Occipital lobe (tissue), 3 donors: ENCODE measurements at places on chromosomes 7 and 10. TPM values are rescaled to one million over a fixed set of nuclear protein-coding genes. Genes with fewer than 3 reads are reported as not detected.

DNA sequence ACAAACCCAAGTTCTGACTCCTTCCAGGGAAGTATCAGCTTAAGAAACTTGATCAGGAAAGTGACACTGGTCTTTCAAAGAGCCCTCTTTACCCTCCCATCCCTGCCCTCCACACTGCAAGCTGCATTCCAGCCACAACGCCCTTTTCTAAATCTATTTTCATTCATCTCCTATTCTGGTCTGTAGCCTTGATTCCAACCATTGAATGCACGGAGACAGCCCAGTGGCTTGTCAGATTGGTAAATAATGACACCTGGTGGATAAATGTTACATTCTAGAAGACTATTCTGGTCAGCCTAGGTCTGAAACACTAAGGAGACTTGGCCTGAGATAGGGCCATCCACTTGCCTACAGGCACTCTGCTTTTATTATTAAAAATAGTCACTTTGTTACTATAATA is 20.9 kb downstream of the MORN4 start:
- DNase-seq, result no peak

DNA sequence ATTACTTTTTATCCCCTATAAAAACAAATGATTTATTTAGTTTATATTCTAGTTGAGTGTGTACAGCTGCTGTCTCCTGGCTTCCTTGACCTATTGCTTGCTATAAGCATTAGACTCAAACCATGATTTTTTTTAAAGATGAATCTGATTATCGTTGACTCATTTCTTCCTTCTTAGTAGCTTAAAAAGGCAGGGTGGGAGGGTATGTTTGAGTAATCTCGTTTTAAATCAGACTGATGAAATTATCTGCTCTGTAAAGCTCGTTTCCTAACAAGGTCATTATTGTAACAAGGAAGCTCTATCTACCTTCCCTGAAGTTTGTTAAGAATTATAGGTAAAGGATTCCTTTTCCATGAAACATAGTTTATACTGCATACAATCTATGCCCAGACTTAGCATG is 276.3 kb upstream of the KCND2 start:
- no peak for DNase-seq

- DNase-seq, result no peak
Observed at GRCh38 chr7:75690121-75690523, 48.6 kb downstream of the HIP1 start.

Gene KCND2
- 51.5 TPM for total RNA-seq

- no peak for DNase-seq
Observed at GRCh38 chr7:99143521-99143852, 421 bp downstream of the SMURF1 start.

DNA sequence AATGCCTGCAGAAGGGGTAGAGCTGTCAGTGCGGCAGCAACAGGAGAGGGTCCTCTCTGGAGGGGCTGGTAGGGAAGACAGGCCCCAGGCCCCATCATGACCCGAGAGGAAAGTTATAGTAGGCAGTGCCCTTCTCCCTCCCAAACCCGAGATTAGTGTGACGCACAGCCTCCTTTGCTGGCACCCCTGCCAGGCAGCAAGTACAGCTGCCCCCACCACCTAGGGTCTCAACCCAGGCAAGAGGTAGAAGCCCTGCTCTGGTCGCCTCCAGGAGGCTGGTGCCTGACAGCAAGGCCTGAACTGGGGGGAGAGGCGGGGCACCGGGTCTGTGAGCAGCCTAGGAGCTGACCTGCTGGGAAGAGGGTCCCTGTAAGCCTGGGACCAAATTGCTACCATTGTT is 15.5 kb downstream of the LOXL4 start:
- DNase-seq, result no peak

Gene PNLIPRP1
- not detected for total RNA-seq

Gene CHAT
- 0.62 TPM for total RNA-seq

GRCh38 chr7:112420236-112420861 is 29.9 kb upstream of the IFRD1 start:
- no peak for DNase-seq

DNA sequence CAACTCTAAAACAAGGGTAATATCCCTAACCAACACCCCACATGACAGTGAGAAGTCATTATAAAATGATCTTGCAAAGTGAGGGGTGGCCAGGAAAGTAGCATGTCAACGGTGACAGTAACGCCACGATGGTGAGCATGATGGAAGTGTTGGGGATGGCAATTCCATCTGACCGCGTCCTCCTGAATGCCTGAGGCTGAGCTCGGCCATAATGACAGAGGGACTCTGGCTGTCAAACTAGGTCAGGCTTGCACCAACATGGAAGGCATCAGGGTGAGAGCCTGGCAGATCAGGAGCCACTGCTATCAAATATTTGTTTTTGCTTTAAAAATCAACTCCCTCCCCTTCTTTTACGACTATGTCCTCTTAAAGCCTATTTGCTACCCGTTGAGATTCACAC is 55.7 kb upstream of the EFCAB10 start:
- DNase-seq, result no peak

Gene RAPGEF5
- total RNA-seq, result 81.4 TPM

- DNase-seq, result no peak
Observed at GRCh38 chr7:109215341-109215740, 645.7 kb downstream of the DNAJB9 start.

- no peak for DNase-seq
Observed at GRCh38 chr10:105956550-105956949, 1208.0 kb downstream of the SORCS1 start.

DNA sequence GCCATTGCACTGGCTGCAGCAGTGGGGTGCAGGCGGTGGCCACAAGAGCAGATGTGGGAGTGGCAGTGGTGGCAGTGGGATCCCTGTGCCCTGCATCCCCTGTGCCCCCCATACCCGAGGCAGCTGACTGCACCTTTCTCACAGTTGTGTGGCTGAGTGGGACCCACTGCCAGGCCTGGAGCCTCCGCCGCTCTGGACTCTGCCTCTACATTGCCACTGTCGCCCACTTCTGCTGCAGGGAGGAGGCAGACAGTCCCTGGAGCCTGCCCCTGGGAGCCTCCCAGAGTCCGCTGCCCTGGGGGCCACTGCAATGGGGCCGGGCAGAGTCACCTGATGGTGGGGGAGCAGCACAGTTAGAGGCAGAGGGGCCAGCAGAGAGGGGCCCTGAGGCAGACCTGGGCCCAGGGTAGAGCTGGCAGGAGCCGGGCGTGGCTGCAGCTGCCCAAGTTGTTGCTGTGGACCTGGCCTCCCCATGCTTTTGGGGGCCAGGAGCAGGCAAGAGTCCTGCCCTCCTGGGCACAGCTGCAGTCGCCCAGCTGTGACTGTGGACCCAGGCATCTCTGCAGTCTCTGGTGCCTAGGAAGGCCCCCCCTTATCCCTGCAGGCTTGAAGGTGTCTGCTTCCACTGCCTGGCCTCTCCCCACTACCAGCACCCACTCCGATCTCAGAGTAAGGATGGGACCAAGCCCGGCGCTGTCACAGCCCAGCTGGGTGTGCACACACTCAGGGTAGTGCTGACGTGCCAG is 22.2 kb downstream of the FAM241B start:
- no peak for DNase-seq

Gene TYSND1
- total RNA-seq, result 7.3 TPM

DNA sequence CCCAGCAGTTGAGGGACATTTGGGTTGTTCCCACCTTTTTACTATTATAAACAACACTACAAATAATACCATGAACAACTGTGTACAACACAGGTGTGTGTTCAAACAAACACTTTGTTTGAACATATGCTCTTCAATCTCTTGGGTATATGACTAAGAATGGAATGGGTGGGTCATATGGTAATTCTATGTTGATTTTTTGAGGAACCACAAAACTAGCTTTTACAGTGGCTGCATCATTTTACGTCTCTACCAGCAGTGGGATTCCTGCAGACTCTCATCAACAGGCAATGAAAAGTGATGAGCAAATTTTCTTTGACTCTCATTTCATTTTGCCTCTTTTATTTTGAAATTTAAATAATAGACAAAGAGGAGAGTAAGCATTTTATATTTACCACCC is 116.9 kb upstream of the KLF14 start:
- DNase-seq, result no peak

Gene SHH
- 0.62 TPM for total RNA-seq

Gene PLAU
- total RNA-seq, result 0.94 TPM

- peak; percentile 26 for DNase-seq
Observed at GRCh38 chr7:101162551-101163278, 2.7 kb downstream of the VGF start.

DNA sequence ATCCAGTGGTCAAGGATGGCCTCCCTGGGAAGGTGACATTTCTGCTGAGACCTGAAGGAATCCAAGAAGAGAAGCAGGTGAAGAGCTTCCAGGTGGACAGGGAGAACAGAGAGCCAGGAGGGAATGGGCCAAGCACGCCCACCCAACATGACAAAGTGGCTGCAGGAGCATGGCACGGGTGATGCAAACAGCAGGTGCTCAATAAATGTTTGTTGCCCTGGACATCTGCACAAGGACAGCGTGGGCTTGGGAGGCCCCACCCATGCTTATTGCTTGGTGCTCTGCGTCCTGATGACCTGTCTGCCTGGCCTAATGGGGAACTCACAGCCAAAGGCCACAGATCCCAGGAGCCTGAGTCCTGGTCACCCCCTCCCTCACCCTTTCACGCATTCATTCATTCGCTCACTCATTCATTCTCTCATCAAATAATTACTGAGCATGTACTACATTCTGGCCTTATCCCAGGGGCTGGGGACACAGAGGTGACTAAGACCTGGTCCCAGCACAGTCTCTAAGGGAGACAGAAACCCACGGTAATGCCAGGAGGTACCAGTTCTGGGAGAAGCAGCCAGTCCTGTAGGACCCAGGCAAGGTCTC is 13.1 kb downstream of the RHBDD2 start:
- no peak for DNase-seq

DNA sequence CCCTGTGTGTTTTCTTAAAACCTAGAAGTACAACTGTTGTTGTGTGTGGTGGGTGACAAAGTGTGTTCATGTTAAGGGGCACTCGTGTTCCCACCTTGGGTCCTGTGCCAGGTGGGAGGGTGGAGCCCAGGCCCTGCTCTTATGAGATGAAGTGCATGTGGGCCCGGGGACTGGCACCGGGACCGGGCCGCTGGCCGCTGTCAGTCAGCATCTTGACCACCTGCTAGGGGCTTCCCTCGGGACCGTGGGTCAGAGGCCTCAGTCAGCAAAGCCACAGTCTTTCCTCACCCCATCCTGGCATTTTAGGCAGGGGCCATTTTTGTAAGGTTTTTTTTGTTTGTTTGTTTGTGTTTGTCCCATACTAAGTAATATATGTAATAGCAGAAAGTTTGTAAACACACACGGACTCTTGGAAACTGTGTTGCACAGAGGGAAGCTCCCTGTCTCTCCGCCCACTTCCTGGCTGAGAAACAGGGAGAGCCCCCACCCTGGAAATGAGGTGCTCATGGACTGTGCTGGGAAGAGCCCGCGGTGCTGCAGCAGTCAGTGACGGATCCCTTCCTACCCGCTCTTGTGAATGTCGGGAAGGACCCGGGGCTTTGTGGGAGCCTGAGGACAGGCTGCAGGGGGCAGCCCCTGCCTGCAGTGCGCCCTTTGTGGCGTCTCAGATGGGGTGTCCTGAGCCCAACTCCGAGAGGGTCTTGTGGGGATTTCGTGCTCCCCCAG is 13.4 kb downstream of the AGAP3 start:
- no peak for DNase-seq

Gene GRID2IP
- 1.2 TPM for total RNA-seq

Gene FAM24B
- 3.9 TPM for total RNA-seq

- no peak for DNase-seq
Observed at GRCh38 chr10:34801097-34801733, 13.9 kb downstream of the PARD3 start.

DNA sequence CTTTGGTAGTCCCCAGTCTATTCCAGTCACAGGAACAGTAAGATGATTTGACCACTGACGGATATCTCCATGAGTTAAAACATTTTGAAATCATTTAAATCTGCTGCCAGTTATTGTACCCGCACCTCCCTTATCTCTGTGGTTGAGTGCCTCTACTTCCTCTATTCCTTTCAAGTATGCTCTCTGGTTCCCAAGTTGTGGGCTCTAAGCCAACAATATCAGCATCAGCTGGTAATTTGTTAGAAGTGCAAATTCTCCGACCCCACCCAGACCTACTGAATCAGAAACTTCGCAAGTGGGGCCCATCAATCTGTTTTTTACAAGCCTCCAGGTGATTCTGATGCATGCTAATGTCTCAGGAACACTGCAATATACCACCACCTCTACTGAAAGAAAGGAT is 235.5 kb downstream of the CCSER2 start:
- DNase-seq, result no peak

Gene VWDE
- 1.4 TPM for total RNA-seq

DNA sequence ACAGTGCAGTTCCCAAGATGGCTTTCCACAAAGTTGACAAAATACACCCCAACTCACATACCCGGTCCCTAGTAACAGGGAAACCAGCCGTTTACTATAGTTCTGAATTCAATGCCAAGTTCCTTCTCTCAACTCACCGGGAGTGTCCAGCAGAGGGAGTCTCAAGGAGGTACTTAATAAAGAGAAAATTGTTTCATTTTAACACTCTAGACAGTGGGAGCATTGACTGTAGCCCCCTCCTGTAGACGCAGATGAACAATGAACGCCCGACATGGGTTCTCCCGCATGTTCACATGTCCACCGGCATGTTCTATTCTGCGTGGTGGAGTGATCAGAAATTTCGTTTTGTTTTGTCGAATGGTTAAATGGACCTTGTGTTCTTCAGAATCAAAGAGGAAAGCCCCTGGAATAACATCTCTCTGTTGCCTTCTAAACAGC is 1.9 kb downstream of the HIPK2 start:
- peak; percentile 32 for DNase-seq

Gene NACAD
- 5.5 TPM for total RNA-seq

- DNase-seq, result no peak
Observed at GRCh38 chr7:151808400-151809145, 68.3 kb downstream of the PRKAG2 start.

Gene ADCK2
- 47.6 TPM for total RNA-seq

DNA sequence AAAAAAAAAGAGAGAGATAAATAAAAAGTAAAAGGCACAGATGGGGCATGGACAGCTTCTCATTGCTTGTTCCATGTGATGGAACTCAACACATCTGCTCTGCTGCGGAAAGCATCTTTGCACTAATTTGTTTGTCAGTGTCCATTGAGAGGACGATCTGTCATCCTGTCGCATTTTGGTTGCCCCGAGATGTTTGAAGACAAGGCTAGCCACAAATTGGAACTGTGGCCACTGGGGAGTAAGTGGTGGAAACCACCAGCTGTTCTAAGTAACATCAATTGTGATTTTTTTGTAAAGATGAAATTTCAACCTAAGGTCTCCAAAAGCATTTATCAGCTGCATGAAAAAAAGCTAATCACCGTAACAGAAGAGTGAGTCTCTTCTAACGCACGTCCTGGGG is 312.7 kb downstream of the ADARB2 start:
- DNase-seq, result no peak

GRCh38 chr7:128831994-128832879 is 2.0 kb downstream of the FLNC start:
- no peak for DNase-seq

GRCh38 chr10:109393425-109393824 is 529.9 kb downstream of the XPNPEP1 start:
- DNase-seq, result no peak

- DNase-seq, result no peak
Observed at GRCh38 chr10:102773986-102774385, 30.2 kb downstream of the WBP1L start.

Gene GJD4
- total RNA-seq, result not detected

- no peak for DNase-seq
Observed at GRCh38 chr10:104548090-104548489, 93.0 kb upstream of the SORCS3 start.
